ENCODE measurements at places on chromosomes 11 and 22.

GRCh38 chr22:49322231-49322630 lies 505.4 kb downstream of the BRD1 start:
- DNase-seq, result no peak

GRCh38 chr11:105489446-105489845 lies 120.4 kb upstream of the GRIA4 start:
- peak; percentile 56 for DNase-seq

- DNase-seq, result no peak
Measured at GRCh38 chr11:111322534-111322933, 24.2 kb downstream of the POU2AF3 start.

- DNase-seq, result no peak
Measured at GRCh38 chr22:41028841-41029240, 63.6 kb upstream of the EP300 start.

DNA sequence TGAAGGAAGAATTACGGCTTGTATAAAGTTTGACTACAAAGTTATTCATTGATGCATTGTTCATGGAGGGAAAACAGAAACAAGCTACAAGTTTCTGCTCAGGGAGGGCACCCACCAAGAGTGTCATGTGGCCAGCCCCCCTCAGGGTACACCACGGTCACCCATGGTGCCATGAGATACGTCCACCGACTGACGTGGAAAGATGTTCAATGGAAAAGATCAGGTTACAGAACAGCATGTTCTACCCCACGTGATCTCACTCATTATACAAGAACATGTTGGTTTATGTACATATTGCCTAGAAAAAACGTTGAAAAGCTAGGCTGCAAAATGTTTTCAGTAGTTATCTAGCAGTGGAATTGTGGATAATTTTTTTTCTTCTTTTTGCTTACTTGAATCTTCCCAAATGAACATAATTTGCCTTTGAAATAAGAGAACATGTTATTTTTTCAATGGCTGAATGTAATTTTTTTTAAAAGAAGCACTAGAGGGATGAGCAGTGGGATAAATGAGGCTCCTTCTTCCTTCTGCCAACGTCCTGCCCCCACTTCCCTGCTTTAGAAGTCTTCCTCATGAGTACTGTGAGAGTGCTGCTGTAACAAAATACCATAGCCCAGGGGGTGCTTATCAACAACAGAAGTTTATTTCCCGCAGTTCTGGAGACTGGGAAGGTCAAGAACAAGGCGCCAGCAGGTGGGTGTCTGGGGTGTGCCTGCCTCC lies 22.5 kb downstream of the RCN1 start:
- DNase-seq, result no peak

DNA sequence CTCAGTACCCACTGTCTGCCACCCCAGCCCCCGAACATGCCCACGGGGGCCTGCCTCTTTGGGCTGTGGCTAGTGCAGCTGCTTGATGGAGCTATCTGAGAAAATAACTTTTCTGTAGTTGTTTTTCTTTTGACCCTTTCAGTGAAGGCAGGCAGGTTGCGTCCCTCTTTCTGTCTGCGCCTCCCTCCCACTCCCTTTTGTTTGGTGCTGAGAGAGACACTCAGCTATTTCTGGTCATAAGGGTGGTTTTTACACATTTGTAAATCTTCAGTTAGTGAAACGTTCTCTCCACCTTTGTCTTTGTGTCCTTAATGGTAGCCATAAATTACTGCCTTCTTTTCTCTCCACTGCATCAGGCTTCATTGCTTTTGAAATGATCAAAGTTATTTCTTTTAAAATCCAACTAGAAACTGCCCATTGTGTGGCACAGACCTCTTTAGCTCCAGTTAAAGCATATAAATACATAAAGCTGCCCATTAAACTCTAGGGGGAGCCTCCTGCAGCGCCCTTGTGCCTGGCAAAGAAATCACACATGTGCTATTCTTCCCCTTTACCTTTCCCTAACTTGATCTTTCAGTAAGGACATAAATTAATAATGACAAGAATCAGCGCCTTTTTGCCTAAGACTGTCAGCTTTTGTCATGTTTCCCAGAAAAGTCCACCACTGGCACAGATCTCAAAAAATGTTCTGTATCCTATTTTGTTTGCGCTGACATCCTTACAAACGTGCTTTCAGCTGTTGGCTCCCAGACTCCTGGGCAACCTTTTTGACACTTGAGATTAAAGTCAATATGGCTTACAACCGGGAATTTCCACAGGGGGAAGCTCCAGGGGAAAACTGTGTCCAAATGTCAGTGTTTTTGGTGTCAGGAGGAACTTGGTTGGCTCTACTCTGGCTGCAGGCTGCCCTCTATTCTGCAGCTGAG lies 1.7 kb upstream of the SCUBE2 start:
- DNase-seq, result no peak

DNA sequence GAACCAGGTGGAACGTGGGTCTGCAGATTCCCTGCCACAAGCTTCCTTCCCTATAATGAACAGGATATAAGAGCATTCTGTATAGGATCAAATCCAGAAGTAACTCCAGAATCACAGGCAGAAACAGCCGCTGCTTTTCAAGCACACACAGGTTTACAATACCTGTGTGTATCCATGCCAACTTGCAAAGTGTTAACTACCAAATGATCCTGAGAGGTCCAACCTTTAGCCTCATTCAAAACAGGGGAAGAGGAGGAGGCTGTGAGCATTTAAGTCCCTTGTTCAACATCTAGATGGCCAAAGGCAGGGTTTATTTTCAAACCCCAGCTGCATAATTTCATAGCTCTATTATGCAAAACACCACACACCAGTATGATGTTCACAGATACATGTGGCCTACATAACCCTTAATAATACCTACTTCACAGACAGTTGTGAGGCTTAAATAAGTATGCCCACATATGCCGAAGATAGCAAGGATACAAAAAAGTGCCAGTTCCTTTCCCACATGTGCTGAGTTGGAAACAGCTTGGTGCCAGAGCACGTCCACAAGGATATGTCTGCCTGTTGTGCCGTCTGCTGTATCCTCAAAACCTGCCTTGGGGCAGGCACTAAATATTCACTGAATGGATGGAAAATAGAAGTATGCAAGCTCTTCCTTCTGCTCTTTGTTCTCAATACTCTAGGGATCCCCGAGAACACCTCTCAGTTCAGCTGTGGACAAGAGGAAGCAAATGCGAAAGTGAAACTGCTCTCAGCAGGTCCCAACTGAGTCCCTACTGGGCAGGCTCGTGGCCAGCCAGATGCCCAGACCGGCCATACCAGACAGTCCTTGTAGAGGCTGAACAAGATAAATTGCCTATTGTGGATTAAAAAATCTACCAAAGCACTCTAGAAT lies 66.8 kb downstream of the LARGE1 start:
- DNase-seq, result no peak

- DNase-seq, result no peak
Measured at GRCh38 chr11:123072332-123072761, 10.4 kb upstream of the HSPA8 start.

GRCh38 chr11:68535098-68535497 lies 74.5 kb downstream of the PPP6R3 start:
- no peak for DNase-seq

DNA sequence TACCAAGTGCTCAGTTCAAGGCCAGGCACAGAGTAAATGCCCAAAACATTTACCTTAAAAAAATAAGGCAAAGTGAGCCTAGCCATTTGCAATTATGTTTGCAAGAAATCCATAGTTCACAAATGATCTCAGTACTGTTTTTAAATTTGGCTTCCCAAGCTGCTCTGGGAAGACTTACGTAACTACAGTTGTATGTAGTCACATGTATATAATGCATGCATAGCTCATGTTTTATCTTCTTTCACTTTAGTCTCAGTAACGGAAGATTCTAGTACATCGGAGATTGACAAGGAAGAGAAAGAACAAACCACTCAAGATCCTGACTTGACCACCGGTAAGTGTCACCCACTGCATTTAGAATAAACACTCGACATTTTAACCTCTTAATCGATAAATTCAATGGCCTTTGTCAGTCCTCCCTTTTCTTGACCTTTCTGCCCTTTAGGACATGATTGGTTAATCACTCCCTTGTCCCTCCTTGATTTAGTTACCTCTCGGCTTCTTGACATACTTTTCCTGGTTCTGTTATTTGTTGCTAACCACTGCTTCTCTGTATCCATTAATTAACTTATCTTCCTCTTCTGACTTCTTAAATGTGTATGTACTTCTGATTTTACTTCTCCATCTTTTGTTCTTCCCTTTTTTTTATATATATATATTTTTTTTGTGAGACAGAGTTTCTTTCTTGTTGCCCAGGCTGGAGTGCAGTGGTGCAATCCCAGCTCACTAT lies 18.0 kb upstream of the JHY start:
- DNase-seq, result no peak

DNA sequence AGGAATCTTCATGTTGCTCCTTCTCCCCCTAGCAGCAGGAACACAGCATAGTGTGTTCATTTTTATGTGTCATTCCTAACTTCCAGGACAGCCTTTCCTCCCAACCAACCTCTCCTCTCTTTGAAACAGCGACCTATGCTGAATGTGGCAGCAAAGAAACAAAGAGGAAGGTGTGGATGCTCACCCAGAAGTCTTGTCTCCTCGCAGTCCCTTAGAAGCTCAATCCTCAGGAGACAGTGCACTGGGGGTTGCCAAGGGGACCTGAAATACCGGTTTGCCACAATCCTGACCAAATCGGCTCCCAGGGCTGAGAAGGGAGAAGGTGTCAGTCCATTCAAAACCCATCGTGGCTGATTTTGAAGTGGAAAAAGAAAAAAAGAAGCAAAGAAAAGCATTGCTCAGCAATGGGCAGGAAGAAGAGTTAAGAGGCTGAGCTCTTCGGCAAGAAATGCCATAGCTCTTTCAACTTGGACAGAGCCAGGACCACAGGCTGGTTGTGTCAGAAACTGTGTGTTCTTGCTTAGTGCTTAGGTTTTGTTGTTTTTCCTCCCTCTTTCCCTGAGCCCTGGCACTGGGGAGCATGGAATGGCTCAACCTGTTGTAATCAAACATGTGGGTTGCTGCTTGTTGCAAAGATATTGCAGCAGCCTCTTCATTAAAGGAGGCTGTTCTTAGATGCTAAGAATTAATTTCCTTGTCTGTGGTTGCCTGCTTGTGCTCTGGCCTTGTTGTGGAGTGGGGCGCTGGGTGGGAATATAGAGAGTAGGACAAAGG lies 30.4 kb upstream of the TENM4 start:
- DNase-seq, result no peak

DNA sequence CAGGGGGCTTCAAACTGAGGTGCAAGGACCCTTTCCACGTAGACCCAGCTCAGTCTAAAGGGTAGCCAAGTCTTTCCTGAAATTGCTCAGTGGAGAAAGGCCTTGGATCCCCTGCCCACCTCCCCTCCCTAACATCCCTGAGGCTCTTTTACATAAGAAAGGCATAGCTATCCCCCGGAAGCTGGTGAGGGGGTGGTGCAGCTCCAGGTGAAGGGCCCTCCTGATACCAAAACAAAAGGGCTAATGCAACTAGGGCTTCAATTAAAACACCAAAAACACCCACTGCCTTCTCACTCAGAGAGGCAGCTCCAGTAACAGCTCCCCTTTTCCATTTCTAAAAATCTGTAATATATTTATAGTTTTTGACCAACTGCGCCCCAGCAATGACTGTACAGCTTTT lies 5.8 kb downstream of the SHANK2 start:
- DNase-seq, result no peak

- DNase-seq, result no peak
Measured at GRCh38 chr22:33841281-33842005, 78.8 kb downstream of the LARGE1 start.

DNA sequence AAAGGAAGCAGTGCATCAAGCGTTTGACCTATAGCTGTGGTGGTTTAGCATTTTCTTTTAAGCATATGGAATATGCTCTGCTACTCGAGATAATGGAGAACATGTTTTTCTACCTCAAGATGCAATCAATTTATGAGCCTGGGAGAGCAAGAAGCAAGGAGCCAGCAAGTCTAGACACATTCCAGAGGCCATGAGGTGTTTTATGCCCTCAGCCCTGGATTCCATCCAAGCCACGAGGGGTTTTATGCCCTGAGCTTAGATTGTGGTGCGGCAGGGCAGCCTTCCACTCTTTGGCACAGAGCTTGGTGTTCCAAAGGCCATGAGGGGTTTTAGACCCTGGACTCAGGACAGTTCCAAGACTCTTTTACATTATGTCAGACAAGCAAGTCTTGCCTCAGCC lies 11.7 kb upstream of the DNAJB13 start:
- no peak for DNase-seq

- DNase-seq, result no peak
Measured at GRCh38 chr22:31488346-31488883, 1.2 kb downstream of the EIF4ENIF1 start.

- DNase-seq, result no peak
Measured at GRCh38 chr11:128331317-128331716, 256.0 kb downstream of the ETS1 start.

DNA sequence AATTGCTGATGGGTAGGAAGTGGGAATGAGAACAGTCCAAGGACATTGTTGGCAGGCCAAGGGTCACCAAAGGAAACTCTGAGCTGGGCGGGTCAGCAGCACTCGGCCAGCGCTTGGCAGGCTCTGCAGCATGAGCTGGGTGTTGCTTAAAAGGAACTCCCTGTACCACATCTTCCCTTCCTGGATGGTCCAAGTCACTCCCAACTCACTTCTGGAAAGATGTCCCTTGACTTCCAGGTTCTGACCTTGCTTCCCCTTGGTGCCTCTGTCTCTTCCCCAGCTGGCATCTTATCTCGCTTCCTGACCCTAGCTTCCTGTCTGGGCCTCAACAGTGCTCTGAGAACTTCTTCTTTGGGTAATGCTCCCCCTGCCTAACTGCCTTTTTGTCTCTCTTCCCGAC lies 24.8 kb upstream of the SWAP70 start:
- DNase-seq, result no peak

GRCh38 chr11:61832754-61833153 lies 4.7 kb downstream of the FADS2 start:
- peak; percentile 18 for DNase-seq

- DNase-seq, result no peak
Measured at GRCh38 chr11:110286298-110287040, 9.9 kb downstream of the RDX start.

GRCh38 chr11:64120951-64121569 lies 44.9 kb downstream of the MACROD1 start:
- no peak for DNase-seq

GRCh38 chr11:46537537-46538295 lies 56.1 kb downstream of the AMBRA1 start:
- peak; percentile 64 for DNase-seq

DNA sequence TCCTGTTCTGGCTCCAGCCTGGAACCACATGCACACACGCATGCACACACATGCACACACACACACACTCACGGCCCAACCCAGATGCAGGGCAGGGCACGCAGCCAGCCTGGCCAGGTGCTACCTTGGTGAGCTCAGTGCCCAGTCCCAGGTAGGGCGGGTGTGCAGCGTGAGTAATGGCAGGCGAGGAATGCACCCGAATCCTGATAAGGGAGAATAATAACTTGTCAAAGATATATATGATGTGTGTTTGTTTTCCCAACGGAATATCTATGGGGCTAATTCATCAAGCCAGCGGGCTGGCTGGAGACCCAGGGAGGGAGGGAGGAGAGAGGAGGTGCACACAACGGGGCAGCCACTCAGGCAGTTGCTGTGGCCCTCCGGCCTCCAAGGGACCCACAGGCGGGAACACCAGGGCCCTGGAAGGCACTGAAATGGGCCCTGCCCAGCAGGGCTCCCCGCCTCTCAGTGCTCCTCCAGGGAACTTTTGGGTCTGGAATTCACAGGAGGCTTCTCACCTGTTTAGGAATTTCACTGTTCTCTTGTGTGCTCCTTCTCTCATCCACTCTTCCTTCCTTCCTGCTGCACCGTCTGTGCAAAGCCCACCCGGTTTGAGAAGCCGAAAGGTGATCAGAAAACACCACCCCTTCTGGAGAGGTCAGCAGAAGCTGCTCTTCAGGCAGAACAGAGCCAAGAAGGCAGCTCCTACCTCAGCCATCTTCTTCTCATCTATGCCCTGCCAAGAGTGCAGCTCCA lies 79.0 kb downstream of the BUD13 start:
- DNase-seq, result no peak

- DNase-seq, result no peak
Measured at GRCh38 chr11:44325698-44326097, 15.8 kb upstream of the ALX4 start.
